ENCODE measurements at places on chromosomes 4 and X.
A peak's percentile ranks its signal among the peaks of the same experiment; 100 is the strongest.

DNA sequence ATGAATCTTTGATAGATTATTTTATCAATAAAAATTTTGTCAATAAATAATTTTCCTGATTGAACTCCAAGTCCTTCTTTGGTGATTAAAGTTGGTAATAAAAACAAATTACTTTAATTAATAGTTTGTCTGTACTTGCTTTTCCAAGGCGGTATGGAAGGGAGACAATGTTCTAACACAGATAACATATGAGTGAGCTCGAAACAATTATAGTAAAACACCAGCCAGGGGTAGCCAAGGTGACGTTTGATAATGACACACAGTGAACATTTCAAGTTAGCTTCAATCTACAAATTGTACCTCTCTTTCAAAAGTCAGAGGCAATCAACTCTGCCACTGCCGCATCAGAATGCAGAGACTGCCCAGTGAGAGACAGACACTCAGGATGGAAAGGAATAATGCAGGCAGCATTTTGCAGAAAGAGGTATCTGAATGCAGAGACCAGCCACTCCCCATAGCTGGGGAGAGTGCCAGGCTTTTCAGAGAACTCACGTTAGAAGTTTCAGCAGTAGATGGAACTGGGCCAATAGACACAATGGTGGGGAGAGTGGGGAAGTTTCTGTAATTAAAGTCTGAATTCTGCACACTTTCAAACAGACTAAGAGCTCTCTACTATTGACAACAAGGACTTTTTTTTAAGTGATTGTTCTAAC is 18.1 kb upstream of the ATOH1 start:
- no peak overlapping the region for H3K27ac ChIP-seq
- no peaks in the 10 kb centered on the region for H3K36me3 ChIP-seq
- DNase-seq, result no peak
- no peaks in the 10 kb centered on the region for H3K4me1 ChIP-seq

- H3K27ac ChIP-seq, result no peak overlapping the region
- H3K4me3 ChIP-seq, result no peak overlapping the region
- H3K4me1 ChIP-seq, result no peaks in the 10 kb centered on the region
- no peak for DNase-seq
Observed at GRCh38 chr4:31291238-31291637, 571.1 kb downstream of the PCDH7 start.

- H3K27me3 ChIP-seq, result no peaks in the 10 kb centered on the region
- H3K36me3 ChIP-seq, result peaks cover 26% of the 10 kb centered on the region
- peak overlapping the region; percentile 100 for H3K27ac ChIP-seq
- peak overlapping the region; percentile 100 for H3K4me3 ChIP-seq
- H3K4me1 ChIP-seq, result peaks cover 36% of the 10 kb centered on the region
Observed at GRCh38 chrX:153970357-153971123, 1.1 kb downstream of the HCFC1 start.

GRCh38 chrX:50726296-50726695 is 87.7 kb downstream of the SHROOM4 start:
- peaks cover 4% of the 10 kb centered on the region for H3K27me3 ChIP-seq
- H3K4me3 ChIP-seq, result no peak overlapping the region
- DNase-seq, result no peak
- H3K4me1 ChIP-seq, result no peaks in the 10 kb centered on the region

- no peaks in the 10 kb centered on the region for H3K36me3 ChIP-seq
- no peaks in the 10 kb centered on the region for H3K27me3 ChIP-seq
- DNase-seq, result no peak
Observed at GRCh38 chrX:9352243-9352642, 112.6 kb upstream of the TBL1X start.

DNA sequence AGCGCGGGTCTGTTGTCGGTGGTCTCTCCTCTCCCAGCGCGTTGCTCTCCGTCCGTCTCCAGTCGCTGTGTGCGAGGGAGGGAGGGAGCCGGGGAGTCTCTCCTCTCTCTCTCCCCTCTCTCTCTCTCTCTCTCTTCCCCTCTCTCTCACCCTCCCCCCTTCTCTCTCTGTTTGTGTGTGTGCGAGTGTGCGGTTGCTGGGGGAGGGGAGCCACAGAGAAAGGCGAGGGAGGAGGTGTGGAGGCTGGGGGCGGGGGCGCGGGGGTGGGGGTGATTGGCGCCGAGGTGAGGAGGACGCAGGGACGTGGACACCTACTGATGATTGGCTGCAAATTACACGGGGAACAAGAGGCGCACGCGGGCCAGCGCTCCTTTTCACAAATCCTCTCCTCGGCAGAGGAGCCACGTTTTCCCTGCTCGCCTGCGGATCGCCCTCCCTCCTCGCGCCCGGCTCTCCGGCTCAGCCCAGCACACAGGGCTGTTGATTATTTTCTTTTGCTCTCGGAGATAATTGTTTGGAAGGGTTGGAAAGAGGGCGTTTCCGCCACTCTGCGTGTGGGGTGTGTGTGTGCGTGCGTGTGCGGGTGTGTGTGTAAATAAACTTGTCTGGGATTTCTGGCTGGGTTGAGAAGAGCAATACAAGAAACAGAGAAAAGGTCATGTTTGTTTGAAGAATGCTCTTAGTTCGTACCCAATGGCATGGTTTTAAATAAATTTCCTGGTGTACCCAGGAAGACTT is at the start of gene CXXC4:
Gene CXXC4 (minus strand): TSS at position 73 of the 738 bp plus-strand sequence. CDS start 3,092 bp downstream, outside the sequence.
- peaks cover 42% of the 10 kb centered on the region for H3K27me3 ChIP-seq
- H3K4me1 ChIP-seq, result peaks cover 27% of the 10 kb centered on the region
- peak within 1 kb of the TSS; percentile 65 for H3K4me3 ChIP-seq
- no peak within 1 kb of the TSS for H3K27ac ChIP-seq
- no peaks in the 10 kb centered on the region for H3K36me3 ChIP-seq

GRCh38 chrX:46381630-46382029 is 163.6 kb downstream of the ZNF674 start:
- no peaks in the 10 kb centered on the region for H3K27me3 ChIP-seq
- no peaks in the 10 kb centered on the region for H3K36me3 ChIP-seq
- H3K27ac ChIP-seq, result no peak overlapping the region
- H3K4me3 ChIP-seq, result no peak overlapping the region
- peak; percentile 58 for DNase-seq
- no peaks in the 10 kb centered on the region for H3K4me1 ChIP-seq

DNA sequence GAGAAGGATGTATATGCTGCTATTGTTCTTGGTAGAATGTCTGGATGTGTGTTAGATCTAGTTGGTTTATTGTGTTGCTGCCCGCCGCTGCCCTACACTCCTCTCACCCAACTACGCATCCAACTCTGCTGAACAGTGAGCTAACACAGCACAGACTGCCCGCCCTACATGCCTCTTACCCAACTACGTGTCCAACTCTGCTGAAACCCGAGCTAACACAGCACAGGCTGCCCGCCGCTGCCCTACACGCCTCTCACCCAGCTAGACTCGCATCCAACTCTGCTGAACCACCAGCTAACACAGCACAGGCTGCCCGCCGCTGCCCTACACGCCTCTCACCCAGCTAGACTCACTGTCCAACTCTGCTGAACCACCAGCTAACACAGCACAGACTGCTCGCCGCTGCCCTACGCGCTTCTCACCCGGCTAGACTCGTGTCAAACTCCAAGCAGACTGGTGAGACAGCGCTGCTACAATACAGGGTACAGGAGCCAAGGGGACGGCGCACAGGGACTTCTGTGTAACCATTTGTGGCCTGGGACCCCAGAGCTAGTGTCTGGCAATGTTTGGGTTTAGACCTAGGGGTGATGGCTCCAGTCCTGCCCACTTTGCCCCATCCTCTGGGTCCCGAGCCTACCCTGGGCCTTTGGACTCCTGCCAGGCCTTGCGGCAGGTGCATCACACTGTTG is 11.6 kb upstream of the CTBP1 start:
- no peak for DNase-seq
- H3K4me1 ChIP-seq, result peaks cover 24% of the 10 kb centered on the region
- no peaks in the 10 kb centered on the region for H3K27me3 ChIP-seq
- H3K4me3 ChIP-seq, result no peak overlapping the region
- peak overlapping the region; percentile 19 for H3K27ac ChIP-seq

DNA sequence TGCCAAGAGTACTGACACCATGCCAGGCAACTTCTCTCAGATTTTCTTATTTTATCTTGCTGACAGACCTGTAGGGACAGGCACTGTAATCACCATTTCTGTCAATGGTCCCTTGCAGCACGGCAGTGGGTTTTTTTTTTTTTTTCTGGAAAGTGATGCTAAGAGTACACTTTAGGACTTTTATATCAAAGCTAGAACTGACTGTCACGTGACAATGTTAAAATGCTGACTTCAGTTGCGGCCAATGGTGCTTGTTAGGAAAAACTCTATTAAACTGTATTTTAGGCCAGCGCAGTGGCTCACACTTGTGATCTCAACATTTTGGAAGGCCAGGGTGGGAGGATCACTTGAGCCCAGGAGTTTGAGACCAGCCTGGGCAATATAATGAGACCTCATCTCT is 12.3 kb upstream of the SCOC start:
- H3K27ac ChIP-seq, result no peak overlapping the region
- DNase-seq, result no peak
- no peak overlapping the region for H3K4me3 ChIP-seq
- H3K4me1 ChIP-seq, result no peaks in the 10 kb centered on the region
- no peaks in the 10 kb centered on the region for H3K27me3 ChIP-seq

GRCh38 chr4:11480683-11481082 is 52.0 kb upstream of the HS3ST1 start:
- H3K4me1 ChIP-seq, result peaks cover 13% of the 10 kb centered on the region
- H3K36me3 ChIP-seq, result no peaks in the 10 kb centered on the region
- H3K27me3 ChIP-seq, result no peaks in the 10 kb centered on the region
- peak; percentile 36 for DNase-seq
- H3K27ac ChIP-seq, result no peak overlapping the region

DNA sequence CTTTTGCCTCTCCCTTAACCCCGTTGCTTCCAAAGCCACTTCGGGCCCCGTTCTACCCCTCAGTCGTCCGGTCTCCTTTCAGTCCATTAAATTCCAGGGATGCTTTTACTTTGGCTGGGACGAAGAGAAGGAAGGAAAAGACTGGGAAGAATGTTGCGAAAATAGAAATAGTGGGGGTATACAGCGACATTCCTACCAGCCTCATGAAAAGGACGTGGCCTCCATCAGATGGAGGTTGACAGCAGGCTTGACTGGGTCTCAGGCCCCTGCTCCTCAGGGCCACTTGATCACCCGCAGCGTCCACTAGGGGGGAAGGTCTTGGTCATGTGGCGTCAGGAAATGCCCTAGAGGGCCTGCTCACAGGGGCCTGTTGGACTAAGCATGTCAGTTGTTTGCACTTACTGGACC is 657 bp upstream of the ANKRD50 start:
- no peak overlapping the region for H3K27ac ChIP-seq
- peak; percentile 14 for DNase-seq
- H3K36me3 ChIP-seq, result no peaks in the 10 kb centered on the region
- H3K4me3 ChIP-seq, result peak overlapping the region; percentile 79
- peaks cover 10% of the 10 kb centered on the region for H3K27me3 ChIP-seq
